ENCODE measurements at places on chromosomes 2 and 18.

GRCh38 chr18:8221452-8221851, 387.8 kb upstream of the RAB12 start:
- peak; percentile 39 for DNase-seq

GRCh38 chr18:78309307-78309706, 670.3 kb upstream of the SALL3 start:
- DNase-seq = no peak

DNA sequence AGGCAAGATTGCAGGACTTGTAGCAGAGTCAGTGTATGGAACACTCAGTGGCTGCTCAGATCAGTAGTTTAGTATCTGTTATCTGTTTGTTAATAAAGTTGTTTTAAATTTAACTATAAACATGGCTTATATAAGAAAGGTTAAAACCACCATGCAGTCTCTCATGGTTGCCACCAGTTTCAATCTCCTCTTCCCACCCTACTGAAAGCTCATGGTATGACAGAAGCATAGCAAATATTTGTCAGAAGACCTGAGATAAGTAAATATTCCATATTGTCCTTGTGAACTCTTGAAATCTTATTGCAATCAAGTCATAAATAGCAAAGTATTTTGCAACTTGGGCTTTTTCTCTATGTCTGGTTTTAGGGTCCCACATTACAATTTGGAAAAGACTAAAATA, 2.1 kb upstream of the COL5A2 start:
- no peak for DNase-seq

DNA sequence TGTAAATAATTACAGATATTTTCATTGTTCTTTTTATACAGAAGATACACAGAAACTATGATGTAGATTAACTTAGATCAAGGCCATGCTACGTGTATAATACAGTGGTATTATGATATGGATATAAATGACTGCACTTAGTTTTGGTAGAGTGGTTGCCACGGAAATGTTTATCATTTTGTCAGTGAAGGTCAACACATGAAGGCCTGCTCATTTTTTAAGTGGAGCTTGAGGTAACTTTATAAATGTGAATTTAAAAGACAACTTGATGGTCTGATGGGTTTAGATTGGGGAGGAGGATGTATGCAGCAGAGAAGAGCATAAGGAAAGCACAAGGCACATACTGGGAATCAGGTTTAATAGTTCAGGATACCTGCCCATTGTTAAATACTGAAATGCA, 14.4 kb upstream of the BBS5 start:
- peak; percentile 41 for DNase-seq

DNA sequence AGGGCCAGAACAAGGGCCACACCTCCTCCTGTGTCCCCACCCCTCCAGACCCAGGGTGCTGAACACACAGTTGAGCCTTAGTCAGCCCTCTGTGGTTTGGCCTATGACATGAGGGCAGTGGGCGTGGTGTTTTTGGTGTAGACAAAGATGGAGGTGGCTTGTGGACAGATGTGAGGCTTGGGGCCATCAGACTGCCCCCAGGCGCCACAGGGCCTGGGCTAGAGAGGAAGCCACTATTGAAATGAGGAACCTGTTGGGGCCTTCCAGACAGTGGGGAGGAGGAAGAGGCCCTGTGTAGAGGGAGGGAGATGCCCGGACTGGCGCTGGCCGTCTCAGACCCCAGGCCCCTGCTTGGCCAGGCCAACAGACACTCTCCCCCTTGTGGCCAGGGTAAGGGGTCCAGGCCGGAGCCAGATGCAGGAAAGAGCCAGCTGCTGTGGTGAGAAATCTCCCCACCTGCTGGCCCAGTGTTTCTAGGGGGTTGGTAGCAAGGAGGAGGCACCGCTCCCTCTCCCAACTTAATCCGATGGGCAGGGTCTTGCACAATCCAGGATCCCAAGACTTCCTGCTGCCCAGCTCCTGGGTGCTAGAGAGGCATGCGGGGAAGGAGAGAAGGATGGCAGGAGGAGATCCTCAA, 53.8 kb downstream of the SMAD7 start:
- no peak for DNase-seq

GRCh38 chr2:173149491-173149890, 73.8 kb downstream of the MAP3K20 start:
- DNase-seq = no peak

DNA sequence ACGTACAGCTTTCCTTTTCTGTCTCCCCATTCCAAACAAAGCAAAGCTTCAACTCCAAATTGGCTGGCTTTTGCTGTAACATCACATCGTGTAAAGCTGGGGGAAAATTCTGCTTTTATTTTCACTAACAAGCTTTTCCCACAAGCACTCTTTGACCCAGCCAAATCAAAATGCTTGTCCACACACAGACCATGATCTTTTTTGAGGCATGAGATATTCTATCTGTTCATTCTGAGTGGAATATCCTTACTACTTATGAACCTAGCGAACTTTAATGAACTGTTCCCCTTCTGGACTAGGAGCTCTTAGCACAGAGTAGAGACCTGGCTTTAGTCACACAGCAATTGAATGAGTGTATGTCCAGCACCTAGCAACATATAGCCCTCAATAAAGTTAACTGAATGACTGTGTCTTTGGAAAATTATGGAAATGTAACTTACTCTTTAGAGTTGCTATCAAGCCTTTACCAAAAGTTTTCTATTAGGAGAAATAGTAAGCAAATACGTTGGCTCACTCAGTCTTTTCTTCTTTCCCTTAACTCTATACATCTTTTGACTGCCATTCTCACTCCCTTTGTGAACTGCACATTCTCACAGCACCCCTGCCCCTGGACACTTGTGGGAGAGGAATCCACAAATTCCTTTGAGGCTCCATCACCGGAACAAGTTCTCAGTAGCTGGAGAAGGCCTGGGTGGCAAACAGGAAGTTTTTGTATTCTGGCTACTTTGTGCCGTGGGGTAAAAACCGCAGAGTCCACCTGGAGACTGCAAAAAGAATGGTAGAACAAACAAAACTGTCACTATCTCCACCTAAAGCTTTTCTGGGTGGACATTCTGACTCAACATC, 1.3 kb upstream of the UBE2E3 start:
- DNase-seq = no peak

GRCh38 chr2:180763263-180763989, 217.0 kb upstream of the UBE2E3 start:
- DNase-seq = no peak

GRCh38 chr2:25895610-25896009, 17.3 kb upstream of the ASXL2 start:
- DNase-seq = no peak

- no peak for DNase-seq
These were observed 62.0 kb upstream of the NFU1 start for GRCh38 chr2:69499242-69499641.

GRCh38 chr2:68732036-68732932, 2.3 kb upstream of the ARHGAP25 start:
- no peak for DNase-seq

GRCh38 chr2:111160758-111161157, 40.0 kb downstream of the BCL2L11 start:
- no peak for DNase-seq

DNA sequence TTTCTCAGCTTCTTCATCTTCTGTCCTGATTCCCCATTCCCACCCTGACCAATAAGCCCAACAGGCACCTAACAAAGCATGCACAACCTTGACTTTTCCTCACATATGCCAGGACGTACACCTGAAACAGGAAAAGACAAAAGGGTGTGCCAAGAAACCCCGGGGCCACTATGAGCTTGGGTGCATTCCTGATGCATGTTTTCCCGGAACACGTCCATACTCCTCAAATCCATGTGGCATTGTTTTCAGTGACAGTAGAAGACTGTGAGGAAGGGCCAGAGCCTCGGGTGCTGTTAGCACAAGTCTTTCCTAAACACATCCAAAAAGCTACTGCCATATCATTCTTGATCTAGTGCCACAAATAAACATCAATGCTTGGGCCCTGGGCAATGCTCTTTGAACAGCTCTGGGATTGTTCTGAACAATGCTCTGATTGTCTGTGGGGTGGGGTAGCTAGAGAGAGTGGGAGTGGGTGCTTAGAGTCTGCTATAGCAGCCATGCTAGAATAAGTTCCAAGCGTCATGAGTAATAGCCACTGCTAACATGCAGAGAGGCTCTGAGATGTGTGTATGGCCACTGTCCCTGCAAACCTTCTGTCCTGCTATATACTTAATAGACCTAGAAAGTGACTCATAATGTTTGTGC, 181.7 kb upstream of the CRIM1 start:
- DNase-seq = no peak

GRCh38 chr2:33652830-33653229, 53.7 kb upstream of the FAM98A start:
- no peak for DNase-seq

GRCh38 chr2:119488245-119489214, 35.8 kb downstream of the SCTR start:
- no peak for DNase-seq

DNA sequence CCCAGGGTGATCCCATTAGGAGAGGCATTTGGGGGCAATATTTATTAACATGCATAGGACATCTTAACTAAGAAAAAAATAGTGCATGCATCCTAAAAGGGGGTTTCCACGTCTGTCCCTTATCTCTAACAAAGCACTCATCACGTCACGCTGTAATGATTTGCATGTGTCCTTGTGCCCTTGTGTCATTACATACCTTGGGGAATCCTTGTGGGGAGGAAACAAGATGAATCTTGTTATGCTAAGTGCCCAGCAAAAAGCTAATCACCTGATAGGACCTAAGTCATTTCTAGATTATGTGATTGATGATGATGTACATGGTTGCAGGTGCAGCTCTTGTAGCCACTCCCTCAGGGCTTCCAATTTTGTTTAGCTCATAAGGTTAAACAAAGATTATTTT, 250.9 kb downstream of the FBXO15 start:
- no peak for DNase-seq

DNA sequence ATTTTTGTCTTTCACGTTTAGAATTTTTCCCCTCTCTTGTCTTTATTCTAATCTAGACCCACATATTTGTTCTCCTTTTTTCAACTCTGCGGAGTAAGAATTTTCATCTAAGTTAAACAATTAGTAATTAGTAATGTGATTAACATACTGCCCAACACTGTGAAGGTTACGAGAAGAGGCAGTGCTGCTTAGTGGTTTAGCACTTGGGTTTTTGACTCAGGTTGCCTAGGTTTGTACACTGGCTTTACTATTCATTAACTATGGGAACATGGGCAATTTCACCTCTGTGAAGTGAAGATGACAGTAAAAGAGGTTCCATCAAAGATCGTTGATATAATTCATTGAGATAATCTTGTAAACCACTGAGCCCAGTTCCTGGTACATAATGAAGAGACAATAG, 82.2 kb upstream of the PNPT1 start:
- no peak for DNase-seq

- no peak for DNase-seq
These were observed 371.6 kb upstream of the SLC8A1 start for GRCh38 chr2:40823478-40823877.

GRCh38 chr2:204665771-204666170, 120.5 kb downstream of the PARD3B start:
- DNase-seq = no peak

DNA sequence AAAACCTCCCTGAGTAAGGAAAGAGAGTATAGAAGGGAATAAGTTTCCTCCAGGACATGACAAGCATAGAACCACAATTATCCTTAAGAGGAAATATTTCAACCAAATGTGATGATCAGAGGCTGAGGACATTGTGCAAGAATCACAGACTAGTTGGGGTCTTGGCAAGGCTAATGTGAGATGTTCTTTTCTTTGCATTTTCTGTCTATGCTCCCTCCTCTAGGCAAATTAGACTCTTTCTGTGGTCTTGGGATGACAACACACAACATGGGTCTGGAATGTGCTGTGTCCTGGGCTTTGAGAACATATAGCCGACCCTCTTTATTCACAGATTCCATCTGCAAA, 32.0 kb upstream of the IL1RL1 start:
- no peak for DNase-seq

DNA sequence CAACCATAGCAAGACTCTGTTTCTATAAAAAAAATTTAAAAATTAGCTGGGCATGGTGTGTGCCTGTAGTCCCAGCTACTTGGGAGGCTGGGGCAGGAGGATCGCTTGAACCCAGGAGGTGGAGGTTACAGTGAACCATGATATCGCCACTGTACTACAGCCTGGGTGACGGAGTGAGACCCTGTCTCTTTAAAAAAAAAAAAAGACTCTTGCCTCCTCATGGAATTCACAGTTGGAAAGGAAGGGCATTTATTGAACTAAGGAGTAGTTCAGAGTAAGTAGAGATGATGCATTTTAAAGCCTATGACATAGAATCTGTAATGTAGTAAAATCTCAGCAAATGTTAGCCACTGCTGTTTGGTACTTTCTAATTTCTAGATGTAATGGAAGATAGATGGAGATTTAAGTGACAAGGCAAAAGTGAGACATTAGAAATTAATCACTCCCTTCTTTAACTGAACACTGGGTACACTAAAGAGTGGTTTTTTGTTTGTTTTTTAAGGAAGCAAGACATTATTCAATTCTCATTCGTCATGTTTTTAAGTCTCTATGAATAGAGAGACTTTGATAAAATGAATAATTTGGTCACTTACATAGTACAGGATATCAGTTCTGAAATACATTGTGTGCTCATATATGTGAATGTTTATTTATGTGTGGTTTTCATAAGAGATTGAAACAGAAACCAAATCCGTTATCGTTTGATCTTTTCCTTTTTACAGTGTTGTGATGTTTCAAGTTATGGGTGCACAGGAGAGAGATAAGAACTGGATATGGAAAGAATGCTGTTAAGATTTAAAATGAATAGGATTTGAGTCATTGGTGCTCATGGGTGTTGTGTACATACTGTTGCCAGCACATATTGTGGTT, 186.1 kb upstream of the STON1 start:
- no peak for DNase-seq

DNA sequence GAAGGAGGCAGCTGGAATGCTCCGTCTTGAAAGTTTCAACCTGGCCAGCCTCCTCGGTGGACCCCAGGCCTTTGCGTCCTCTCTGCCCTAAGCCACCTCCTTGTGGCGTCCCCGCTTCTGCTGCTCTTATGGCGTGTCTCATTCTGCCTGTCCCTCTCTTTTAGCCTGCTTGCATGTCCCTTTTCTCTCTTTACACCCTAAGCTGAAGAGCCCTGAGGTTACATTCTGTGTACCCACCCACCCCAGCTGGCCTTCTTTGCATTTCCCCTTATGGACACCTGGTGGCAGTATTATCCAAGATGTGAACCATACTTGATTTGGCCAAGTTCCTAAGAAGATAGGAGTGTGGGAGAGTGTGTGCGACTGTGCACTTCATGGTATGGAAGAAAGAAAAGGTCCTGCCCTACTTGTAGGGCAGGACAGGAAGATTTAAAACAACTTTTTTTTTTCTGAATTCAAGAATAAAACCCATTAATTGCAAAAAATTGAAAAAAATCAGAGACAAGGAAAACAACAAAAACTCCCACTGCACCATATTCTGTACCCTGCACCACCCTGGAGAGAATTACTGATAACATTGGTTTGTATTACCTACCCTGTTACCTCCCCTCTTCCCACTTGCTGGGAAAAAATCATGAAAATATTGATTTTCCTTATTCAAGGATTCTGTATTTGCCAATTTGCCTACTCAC, 77.4 kb downstream of the DYSF start:
- peak; percentile 21 for DNase-seq

DNA sequence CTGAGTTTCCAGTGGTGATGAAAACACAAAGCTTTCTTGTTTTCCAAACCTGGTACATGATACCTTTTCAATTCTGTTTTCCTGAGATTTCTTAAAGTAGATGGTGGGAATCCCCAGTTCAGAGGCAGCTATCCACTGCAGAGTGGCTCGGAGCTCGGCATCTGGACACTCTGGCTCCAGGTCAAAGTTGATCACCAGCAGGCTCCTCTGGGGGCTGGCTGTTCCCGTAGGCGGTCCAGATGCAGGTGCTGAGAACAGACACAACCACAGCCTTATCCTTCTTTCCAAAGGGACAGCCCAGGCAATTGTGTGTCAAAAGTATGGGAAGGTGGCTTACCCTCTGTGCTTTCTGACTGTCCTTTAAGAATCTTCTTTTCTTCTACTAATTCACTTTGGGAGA, 119.5 kb downstream of the DAW1 start:
- DNase-seq = no peak

Data from NCI-H2081 (cell line).